ENCODE measurements at places on chromosomes 5 and 9. TPM values are rescaled to one million over a fixed set of nuclear protein-coding genes. Genes with fewer than 3 reads are reported as not detected.

GRCh38 chr5:103366918-103367549, 108.5 kb downstream of the MACIR start:
- no peak for DNase-seq
- no peak overlapping the region for H3K27ac ChIP-seq
- H3K4me1 ChIP-seq: no peaks in the 10 kb centered on the region
- no peak overlapping the region for H3K4me3 ChIP-seq

DNA sequence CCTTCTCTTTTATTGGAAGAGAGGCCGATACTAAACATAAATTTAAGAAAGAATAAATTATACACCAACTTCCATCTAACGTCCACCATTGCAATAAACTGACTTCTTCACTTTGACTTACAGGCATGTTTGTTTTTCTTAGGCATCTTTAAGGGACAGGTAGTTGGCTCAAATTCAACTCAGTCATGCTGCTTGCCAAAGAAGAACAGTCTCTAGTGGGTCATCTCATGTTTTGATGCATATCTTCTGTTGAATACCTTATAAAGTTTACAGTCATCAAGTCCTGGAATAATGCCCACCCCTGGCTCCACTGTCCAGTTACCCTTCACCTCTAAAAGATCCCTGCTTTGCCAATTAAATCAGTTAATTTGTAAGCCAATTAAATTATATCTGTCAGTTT, 328.2 kb upstream of the GRAMD2B start:
- no peaks in the 10 kb centered on the region for H3K4me1 ChIP-seq
- DNase-seq: no peak
- no peaks in the 10 kb centered on the region for H3K27me3 ChIP-seq
- no peaks in the 10 kb centered on the region for H3K36me3 ChIP-seq
- H3K27ac ChIP-seq: no peak overlapping the region

Gene OR1K1
- total RNA-seq: not detected

Gene BRINP1
- not detected for total RNA-seq

Gene BHMT2
- 12.4 TPM for total RNA-seq

GRCh38 chr9:33721674-33722358, 73.5 kb upstream of the PRSS3 start:
- H3K4me3 ChIP-seq: no peak overlapping the region
- peak; percentile 82 for DNase-seq
- H3K27ac ChIP-seq: no peak overlapping the region
- H3K27me3 ChIP-seq: no peaks in the 10 kb centered on the region
- no peaks in the 10 kb centered on the region for H3K36me3 ChIP-seq
- H3K4me1 ChIP-seq: peaks cover 4% of the 10 kb centered on the region

- H3K27me3 ChIP-seq: no peaks in the 10 kb centered on the region
- no peak overlapping the region for H3K27ac ChIP-seq
- DNase-seq: no peak
- no peaks in the 10 kb centered on the region for H3K36me3 ChIP-seq
- no peak overlapping the region for H3K4me3 ChIP-seq
Observed at GRCh38 chr9:137865581-137866145, 11.9 kb upstream of the CACNA1B start.

Gene LCN6
- total RNA-seq: 10.2 TPM

GRCh38 chr5:167730121-167730520, 561.3 kb upstream of the WWC1 start:
- H3K27me3 ChIP-seq: no peaks in the 10 kb centered on the region
- no peaks in the 10 kb centered on the region for H3K36me3 ChIP-seq
- H3K27ac ChIP-seq: no peak overlapping the region
- DNase-seq: no peak
- H3K4me3 ChIP-seq: no peak overlapping the region
- no peaks in the 10 kb centered on the region for H3K4me1 ChIP-seq

DNA sequence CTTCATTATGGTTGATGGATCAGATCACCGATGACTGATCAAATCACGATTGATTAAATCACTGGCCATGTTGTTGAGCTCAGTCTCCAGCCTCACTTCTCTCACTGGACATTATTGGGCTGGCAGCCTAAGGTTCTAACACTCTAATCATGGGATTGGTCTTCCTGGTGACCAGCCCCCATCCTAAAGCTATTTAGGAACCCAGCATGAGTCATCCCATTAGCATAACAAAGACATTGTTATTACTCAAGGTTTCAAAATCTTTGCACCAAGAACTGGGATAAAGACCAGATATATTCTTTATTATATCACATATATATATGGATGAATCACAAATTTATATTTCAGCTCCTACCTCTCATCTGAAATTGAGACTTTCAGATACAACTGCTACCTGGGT, 272.1 kb upstream of the IL12B start:
- no peak overlapping the region for H3K4me3 ChIP-seq
- peaks cover 2% of the 10 kb centered on the region for H3K4me1 ChIP-seq
- no peaks in the 10 kb centered on the region for H3K36me3 ChIP-seq
- H3K27ac ChIP-seq: no peak overlapping the region
- DNase-seq: no peak

GRCh38 chr9:110545705-110546104, 33.8 kb downstream of the SVEP1 start:
- H3K27me3 ChIP-seq: no peaks in the 10 kb centered on the region
- H3K36me3 ChIP-seq: no peaks in the 10 kb centered on the region
- DNase-seq: no peak
- no peak overlapping the region for H3K27ac ChIP-seq
- peaks cover 6% of the 10 kb centered on the region for H3K4me1 ChIP-seq

- no peaks in the 10 kb centered on the region for H3K4me1 ChIP-seq
- DNase-seq: no peak
- no peak overlapping the region for H3K27ac ChIP-seq
- H3K36me3 ChIP-seq: no peaks in the 10 kb centered on the region
Observed at GRCh38 chr5:27908341-27908740, 870.0 kb upstream of the CDH9 start.

GRCh38 chr5:142014911-142015584, 2.2 kb upstream of the GNPDA1 start:
- H3K36me3 ChIP-seq: no peaks in the 10 kb centered on the region
- no peak overlapping the region for H3K4me3 ChIP-seq

- H3K27me3 ChIP-seq: no peaks in the 10 kb centered on the region
- no peaks in the 10 kb centered on the region for H3K4me1 ChIP-seq
- H3K27ac ChIP-seq: no peak overlapping the region
- H3K4me3 ChIP-seq: no peak overlapping the region
Observed at GRCh38 chr9:30582240-30582639, 1802.2 kb upstream of the ACO1 start.

- DNase-seq: no peak
- no peaks in the 10 kb centered on the region for H3K36me3 ChIP-seq
- peaks cover 2% of the 10 kb centered on the region for H3K4me1 ChIP-seq
- H3K27me3 ChIP-seq: no peaks in the 10 kb centered on the region
Observed at GRCh38 chr5:74034733-74035132, 408.7 kb downstream of the ARHGEF28 start.

Gene NOXA1
- total RNA-seq: 13.8 TPM

- DNase-seq: no peak
- no peak overlapping the region for H3K4me3 ChIP-seq
- peaks cover 5% of the 10 kb centered on the region for H3K4me1 ChIP-seq
- no peaks in the 10 kb centered on the region for H3K27me3 ChIP-seq
- no peak overlapping the region for H3K27ac ChIP-seq
Observed at GRCh38 chr9:6567140-6567591, 78.4 kb downstream of the GLDC start.

DNA sequence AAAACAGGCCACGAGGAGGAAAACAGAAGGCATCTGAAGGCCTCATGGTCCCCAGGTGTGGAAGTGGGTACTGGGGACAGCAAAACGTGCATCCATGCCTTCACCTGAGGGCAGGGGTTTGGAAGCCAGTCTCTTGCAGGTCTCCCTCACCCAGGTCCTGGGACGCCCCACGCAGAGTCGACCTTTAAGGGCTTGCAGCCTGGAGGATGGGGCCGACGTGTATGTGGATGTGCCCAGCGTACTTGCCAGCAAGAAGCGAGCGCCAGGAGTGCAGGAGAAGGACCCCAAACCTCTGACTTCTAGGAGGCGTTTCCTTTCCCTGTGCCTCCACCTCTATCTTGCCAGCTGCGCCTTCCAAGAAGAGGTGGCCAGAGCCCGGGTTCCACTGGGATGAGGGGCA, 65.9 kb downstream of the OTULIN start:
- no peak overlapping the region for H3K4me3 ChIP-seq
- no peaks in the 10 kb centered on the region for H3K36me3 ChIP-seq
- H3K27ac ChIP-seq: no peak overlapping the region
- H3K4me1 ChIP-seq: peaks cover 2% of the 10 kb centered on the region

DNA sequence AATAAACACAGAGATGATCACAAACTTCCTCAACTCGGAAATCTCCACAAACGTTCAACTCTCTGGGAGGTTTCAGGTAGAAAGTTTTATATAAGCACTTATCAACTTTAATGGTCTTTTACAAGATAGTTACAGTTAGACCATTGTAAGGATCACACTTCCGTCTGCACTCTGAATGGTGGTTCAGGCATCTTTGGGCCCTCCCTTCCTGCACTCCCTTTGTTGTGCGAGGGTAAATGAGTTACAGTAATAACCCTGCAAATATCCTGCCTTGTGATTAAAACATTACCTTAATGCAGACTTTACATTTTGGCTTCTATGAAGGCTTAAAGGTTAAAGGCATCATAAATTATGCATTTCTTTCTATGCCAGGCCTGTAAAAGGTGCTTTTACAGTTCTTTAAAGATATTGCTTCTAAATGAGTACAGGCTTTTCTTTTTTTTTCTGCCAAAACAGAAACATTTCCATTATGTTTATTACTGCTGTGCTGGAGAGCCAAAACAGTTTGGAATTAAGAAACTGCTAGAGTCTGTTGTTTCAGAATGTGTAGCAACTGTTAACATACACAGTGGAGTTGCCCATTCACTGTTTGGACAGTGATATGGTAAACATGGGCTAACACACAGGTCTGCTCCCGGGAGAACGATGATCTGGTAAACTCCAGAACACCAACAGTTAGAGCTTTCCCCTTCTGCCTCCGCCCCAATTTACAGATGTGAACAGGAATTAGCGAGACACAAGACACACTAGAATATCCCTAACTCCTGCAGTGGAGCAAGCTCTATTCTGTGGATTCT, 1.1 kb downstream of the PRUNE2 start:
- no peaks in the 10 kb centered on the region for H3K27me3 ChIP-seq
- peak overlapping the region; percentile 44 for H3K4me3 ChIP-seq
- DNase-seq: no peak

Gene WDR31
- total RNA-seq: 3.3 TPM

Gene TMEM232
- 2.8 TPM for total RNA-seq

All from ovary (tissue), 10 donors.